ENCODE measurements at places on chromosomes 3 and 15. TPM values are rescaled to one million over a fixed set of nuclear protein-coding genes. Genes with fewer than 3 reads are reported as not detected.

CYP8B1 gene
- not detected for total RNA-seq

RBPMS2 gene
- total RNA-seq = 6.1 TPM

GRK7 gene
- not detected for total RNA-seq

CFAP100 gene
- not detected for total RNA-seq

STX19 gene
- total RNA-seq = not detected

GUCA1C gene
- total RNA-seq = not detected

ITIH4 gene
- 1.7 TPM for total RNA-seq

FRMD4B gene
- total RNA-seq = 1.1 TPM

COMMD2 gene
- 40.3 TPM for total RNA-seq

STT3B gene
- 75.5 TPM for total RNA-seq

PAK6 gene
- 0.65 TPM for total RNA-seq

NOX5 gene
- total RNA-seq = 0.16 TPM

ITGB5 gene
- 383 TPM for total RNA-seq

TRAIP gene
- 11.2 TPM for total RNA-seq

ATP13A4 gene
- not detected for total RNA-seq

STRIT1 gene
- total RNA-seq = not detected

SCN11A gene
- 0.02 TPM for total RNA-seq
